ENCODE measurements at places on chromosomes 2 and 18.

GRCh38 chr2:55914786-55915185, 8.8 kb downstream of the EFEMP1 start:
- DNase-seq = no peak

DNA sequence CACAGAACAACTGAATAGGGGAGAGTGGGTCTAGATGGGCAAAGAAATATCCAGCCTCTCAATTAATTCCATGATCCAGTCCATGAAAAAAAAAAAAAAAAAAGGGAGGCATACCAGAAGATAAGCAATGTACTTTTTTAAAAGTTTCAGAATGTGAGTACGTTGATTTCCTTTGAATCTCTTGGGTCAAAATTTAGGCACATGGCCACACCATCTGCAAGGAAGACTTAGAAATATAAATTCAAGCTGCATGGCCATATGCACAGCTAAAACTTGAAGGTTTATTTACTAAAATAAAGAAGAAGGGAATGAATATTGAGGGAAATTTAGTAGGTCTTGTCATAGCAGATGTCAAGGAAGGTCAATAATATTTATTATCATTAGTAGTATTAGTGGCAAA, 286.5 kb upstream of the CDH7 start:
- no peak for DNase-seq

DNA sequence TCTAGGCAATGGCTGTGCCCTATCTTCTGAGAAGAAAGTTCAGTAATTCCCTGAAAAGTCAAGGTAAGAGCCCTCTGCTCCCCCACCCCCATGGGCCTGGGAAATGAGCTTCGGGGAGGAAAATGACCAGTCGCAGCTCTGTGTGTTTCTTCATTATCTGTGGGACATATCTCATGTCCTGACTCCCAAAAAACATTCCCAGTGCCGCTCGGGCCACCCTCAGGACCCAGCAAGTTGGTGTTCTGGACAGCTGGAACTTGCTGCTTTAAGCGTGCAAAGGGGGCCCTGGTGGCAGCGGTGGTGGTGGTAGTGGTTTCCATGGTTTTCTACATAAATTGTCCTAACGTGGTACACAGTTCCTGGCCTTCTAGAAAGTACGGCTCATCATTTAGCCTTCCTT, 17.2 kb upstream of the PRLH start:
- DNase-seq = no peak

GRCh38 chr2:197332641-197333040, 22.1 kb upstream of the ANKRD44 start:
- no peak for DNase-seq

- peak; percentile 5 for DNase-seq
Measured at GRCh38 chr2:15316370-15316814, 244.7 kb downstream of the NBAS start.

GRCh38 chr2:127701651-127702394, 526 bp downstream of the SFT2D3 start:
- peak; percentile 59 for DNase-seq

GRCh38 chr2:118425191-118425590, 336.9 kb downstream of the INSIG2 start:
- no peak for DNase-seq

GRCh38 chr2:217731805-217732204, 271.0 kb downstream of the TNS1 start:
- no peak for DNase-seq

- no peak for DNase-seq
Measured at GRCh38 chr2:230525682-230526081, 109.7 kb downstream of the SP100 start.

DNA sequence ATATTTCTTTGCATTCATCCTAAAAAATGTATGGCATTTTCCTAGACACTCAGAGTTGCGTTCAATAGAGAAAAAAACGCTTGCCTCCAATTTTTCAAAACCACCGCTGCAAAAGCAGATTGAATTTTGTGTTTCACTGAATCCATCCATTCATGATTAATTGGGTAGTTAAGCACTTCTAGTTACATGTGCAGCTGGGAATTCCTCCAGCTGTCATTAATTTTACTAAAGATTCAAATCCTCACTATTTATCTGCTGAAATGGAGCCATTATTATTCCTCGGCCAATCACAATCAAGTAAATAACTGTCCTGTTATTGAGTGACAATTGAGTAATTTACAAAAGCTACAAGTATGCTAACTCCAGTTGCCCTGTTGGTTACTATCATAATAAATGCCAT, 75.8 kb upstream of the ARL5A start:
- DNase-seq = no peak
